ENCODE measurements at places on chromosomes 6 and 20.

DNA sequence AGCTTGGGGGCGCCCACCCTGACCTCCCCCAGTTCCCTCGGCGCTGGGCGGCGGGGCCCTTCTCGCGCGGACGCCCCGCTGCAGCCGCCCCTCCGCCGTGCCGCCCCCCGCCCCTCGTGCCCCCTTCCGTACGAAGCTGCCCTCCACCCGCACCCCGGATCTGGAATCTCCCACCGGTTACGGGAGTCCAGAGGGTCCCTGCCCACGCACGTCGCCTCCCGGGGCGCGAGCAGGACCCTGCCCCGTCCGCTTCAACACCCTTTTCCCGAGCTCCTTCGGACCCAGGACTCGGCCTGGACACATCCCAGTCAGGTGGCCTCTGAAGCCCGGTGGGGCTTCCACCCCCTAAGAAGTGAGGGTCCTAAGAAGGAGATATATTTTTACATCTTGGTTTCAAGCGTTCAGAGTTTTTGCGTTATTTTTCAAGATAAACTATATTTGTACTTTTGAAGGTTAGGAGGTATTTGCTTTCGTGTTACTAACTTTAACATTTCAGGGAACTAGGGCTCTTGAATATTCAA, 506 bp downstream of the ARFGAP1 start:
- no peak for DNase-seq

GRCh38 chr6:27422651-27423332, 34.2 kb downstream of the ZNF391 start:
- no peak for DNase-seq

GRCh38 chr6:68691120-68691519, 56.0 kb downstream of the ADGRB3 start:
- DNase-seq = no peak

- DNase-seq = no peak
Measured at GRCh38 chr6:132491303-132491702, 21.6 kb downstream of the STX7 start.

DNA sequence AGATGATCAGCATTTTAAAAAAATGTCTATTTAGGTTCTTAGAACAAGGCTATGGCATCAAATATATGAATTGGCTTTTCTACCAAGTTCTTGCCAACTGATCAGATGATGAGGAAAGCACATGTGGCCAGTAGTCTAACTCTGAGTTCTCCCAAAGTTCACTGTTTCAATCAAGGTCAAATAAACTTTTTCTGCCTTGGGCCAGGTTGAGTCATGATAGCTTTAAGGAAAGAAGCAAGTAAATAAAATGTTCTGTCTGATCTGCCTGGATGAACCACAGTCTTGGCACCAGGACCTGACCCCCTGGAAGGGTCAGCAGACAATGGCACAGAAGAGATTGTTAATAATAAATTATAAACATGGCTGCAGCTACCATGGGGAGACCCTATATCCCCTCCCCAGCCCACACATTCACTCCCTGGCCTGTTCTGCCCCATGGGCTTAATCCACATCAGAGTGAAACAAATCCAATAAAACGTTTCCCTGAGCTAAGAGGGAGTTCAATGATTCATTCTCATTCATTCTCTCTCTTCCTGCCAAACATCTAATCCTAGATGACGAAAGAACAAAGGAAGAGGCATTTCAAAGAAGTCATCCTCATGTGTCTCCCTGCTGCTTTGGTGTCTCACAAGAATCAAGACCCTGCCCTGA, 661.6 kb downstream of the DHX35 start:
- no peak for DNase-seq

Data from activated B cell treated with CpG ODN at 0.5 μM for 24 hours (primary cell).